ENCODE measurements at places on chromosomes 13 and 19.

GRCh38 chr13:33537676-33538075 lies 252.1 kb upstream of the STARD13 start:
- no peak for DNase-seq

- DNase-seq = no peak
Observed at GRCh38 chr19:38151242-38151641, 72.8 kb downstream of the DPF1 start.

DNA sequence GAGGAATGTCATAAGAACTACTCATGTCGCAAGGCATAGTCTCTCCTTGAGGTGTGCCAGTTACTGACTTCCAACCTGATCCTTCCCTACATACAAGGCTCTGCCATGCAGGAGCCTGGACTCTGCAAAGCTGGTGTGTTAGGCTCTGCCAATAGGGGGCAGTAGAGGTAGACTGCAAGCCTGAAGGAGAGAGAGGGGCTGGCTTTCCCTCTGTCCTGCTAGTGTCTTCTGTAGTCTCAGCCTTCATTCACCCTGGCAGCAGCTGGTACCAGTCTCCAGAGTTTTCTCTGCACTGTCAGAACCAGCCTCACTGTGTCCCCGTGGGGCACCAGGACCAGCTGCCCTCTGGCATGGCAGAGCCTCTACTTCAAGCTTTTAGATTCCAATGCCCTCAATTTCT lies 14.5 kb downstream of the SHISA2 start:
- DNase-seq = peak; percentile 85

DNA sequence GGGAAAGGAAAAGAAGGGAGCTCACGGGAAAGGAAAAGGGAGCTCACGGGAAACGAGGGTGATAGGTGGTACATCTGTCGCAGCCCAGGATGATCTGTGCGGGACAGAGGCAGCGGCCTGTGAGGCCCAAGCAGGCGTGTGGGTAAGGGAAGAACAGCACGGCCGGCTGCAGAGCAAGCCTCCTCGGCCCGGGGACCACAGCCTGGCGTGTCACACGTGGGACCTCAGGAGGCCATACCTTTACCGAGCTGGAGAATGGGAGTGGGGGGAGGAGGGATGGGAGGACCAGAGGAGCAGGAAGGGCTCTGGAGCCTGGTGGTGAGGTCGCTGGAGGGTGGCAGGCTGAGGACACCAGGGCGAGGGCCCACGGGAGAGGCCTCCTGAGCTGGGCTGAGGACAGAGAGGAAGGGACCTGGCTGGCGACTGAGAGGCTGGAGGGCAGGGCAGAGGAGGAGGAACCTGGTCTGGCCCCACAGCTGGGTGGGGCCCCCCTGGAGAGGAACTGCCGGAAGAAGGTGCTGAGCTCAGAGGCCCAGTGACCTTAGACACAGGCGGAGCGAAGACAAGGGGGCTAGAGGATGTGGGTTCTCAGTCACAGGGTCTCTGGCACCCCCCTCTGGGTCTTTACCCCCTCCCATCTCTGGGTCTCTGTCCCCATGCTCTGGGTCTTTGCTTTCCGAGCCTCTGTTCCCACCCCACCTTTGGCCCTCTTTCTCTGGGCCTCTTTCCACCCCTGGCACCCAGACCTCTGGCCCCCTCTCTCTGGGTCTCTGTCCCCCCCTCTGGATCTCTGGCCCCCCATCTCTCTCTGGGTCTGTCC lies 2.9 kb upstream of the FTL start:
- peak; percentile 71 for DNase-seq

GRCh38 chr13:85935868-85936467 lies 136.7 kb upstream of the SLITRK6 start:
- no peak for DNase-seq

- DNase-seq = no peak
Observed at GRCh38 chr19:5372572-5373200, 32.1 kb upstream of the PTPRS start.

GRCh38 chr19:57273014-57273413 lies 7.3 kb upstream of the ZNF460 start:
- no peak for DNase-seq

- no peak for DNase-seq
Observed at GRCh38 chr13:72728290-72728605, 525 bp downstream of the BORA start.

- DNase-seq = no peak
Observed at GRCh38 chr19:12670159-12670928, 3.7 kb downstream of the WDR83 start.

DNA sequence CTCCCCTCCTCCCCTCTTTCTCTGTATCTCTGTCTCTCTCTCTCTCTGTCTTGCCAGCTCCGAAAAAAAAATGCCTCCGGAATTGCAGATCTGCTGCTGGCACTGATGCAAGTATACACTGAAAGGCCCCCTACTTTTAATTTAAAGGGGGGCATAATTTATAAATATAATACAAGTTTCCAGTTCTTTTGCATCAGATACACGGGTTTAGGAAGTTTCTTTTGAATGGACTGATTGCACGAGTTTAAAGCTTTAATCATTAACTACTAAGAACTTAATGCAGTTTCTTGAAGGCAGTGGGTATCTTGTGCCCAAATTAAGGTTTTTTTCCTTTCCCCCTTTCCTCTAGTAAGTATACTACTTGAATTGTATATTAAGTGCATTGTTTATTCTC lies 1.4 kb downstream of the FGF9 start:
- DNase-seq = no peak

DNA sequence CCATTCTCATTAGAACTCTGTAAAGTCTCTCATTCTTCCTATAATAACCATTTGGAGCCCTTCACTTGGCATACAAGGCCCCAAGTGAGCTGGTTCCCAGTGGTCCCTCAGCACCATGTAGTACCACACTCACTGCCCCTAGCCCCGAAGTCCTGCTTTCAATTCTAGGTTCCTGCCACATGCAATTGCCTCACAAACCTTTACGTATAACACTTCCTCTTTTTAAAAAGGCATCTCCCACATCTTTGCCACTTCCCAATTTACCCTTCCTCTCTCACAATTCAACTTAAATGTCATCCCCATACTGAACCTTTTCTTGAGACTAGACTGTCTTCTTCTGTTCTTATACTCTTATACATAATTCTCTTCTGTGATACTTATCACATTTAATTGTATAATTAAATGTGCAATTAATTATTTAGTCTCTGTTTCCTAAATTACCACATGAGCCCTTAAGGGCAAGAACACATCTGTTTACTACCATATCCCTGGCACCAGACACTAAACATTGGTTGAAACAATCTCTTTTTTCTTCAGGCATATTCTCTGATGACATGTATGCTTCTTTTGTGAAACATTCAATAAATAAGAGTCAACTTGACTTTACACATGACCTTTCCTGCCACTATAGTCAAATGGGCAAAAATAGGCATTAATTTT lies 304.0 kb downstream of the SPRY2 start:
- no peak for DNase-seq

Measured in H9 (cell line).